ENCODE measurements at places on chromosomes 5 and 9. TPM values are rescaled to one million over a fixed set of nuclear protein-coding genes. Genes with fewer than 3 reads are reported as not detected.

PCDH12 gene
- 0.02 TPM for polyA plus RNA-seq

CENPK gene
- 9.4 TPM for polyA plus RNA-seq

GRCh38 chr5:7947301-7947700, 78.4 kb downstream of the MTRR start:
- no peak for DNase-seq

- no peak for DNase-seq
These were observed 21.5 kb upstream of the ARHGAP26 start for GRCh38 chr5:142748568-142749249.

DNA sequence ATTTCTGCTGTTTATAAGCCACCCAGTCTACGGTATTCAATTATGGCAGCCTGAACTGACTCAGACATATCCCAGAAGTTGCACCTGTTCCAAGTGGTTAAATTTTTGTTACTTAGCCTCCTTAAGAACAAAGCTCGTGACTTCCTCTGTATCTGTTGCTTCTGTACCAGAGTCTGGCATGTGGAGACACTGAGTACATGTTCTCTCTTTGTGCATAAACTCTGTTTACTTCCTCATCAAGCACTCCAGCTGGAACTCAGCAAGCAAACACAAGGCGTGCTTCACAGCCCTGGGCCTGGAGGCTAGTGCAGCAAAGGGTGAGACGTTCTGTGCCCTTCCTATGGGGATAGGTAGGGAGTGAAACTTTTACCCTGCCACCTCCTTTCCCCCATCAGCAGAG, 19.0 kb downstream of the C9orf152 start:
- peak; percentile 18 for DNase-seq

Measured in IMR-90 (cell line).